ENCODE measurements at places on chromosomes 2 and 18.
A peak's percentile ranks its signal among the peaks of the same experiment; 100 is the strongest.

- H3K4me3 ChIP-seq, result no peak overlapping the region
These were observed 4.9 kb downstream of the TMEM177 start for GRCh38 chr2:119683713-119684443.

GRCh38 chr2:111883661-111884591 lies at the start of gene ANAPC1:
TSS of gene ANAPC1 (minus strand) at chr2:111884193. CDS start at chr2:111880825, 3,368 bp downstream.
- no peaks in the 10 kb centered on the region for H3K27me3 ChIP-seq
- peak within 1 kb of the TSS; percentile 76 for H3K4me3 ChIP-seq
- no peaks in the 10 kb centered on the region for H3K36me3 ChIP-seq

- no peaks in the 10 kb centered on the region for H3K27me3 ChIP-seq
- no peak overlapping the region for H3K4me3 ChIP-seq
- H3K4me1 ChIP-seq, result no peaks in the 10 kb centered on the region
- no peak overlapping the region for H3K27ac ChIP-seq
These were observed 91.7 kb upstream of the TRIB2 start for GRCh38 chr2:12624905-12625598.

DNA sequence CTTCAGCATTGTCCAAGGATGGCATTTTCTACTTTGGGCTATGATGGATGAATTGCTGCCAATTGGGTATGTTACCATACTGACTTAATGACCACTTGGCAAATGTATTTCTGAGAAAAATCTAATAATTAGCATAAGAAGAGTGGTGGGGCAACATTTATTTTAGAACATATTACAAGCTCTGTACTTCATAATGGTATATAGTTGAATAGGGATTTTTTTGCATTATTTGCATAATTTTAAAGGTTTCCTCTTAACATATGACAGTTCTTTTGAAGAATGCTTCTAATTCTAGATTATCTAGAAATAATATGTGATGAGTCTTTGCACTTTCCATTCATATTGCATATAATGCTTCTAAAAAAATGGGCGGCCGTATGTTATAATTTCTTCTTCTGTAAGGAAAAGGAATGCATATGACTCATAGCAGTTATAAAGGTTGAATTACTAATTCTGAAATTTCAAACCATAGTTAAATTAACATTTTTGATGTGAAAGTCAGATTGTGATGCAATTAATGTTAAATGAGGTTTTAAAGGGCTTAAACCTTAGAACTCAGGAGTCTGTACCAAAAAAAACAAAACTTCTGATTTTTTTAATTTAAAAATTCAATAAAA lies 1652.3 kb upstream of the SLC39A10 start:
- no peak overlapping the region for H3K4me3 ChIP-seq
- no peaks in the 10 kb centered on the region for H3K4me1 ChIP-seq
- H3K36me3 ChIP-seq, result no peaks in the 10 kb centered on the region
- no peak overlapping the region for H3K27ac ChIP-seq
- no peaks in the 10 kb centered on the region for H3K27me3 ChIP-seq
- no peak for DNase-seq

- no peak overlapping the region for H3K27ac ChIP-seq
- no peaks in the 10 kb centered on the region for H3K4me1 ChIP-seq
- peaks cover 11% of the 10 kb centered on the region for H3K36me3 ChIP-seq
These were observed 178.5 kb downstream of the DIS3L2 start for GRCh38 chr2:232139786-232140562.

- no peak overlapping the region for H3K4me3 ChIP-seq
- H3K27me3 ChIP-seq, result no peaks in the 10 kb centered on the region
- H3K27ac ChIP-seq, result no peak overlapping the region
- no peaks in the 10 kb centered on the region for H3K4me1 ChIP-seq
- no peaks in the 10 kb centered on the region for H3K36me3 ChIP-seq
These were observed 52.5 kb downstream of the AQP4 start for GRCh38 chr18:26813043-26813442.

GRCh38 chr2:467892-468647 lies 180.2 kb upstream of the ALKAL2 start:
- no peak overlapping the region for H3K27ac ChIP-seq
- no peaks in the 10 kb centered on the region for H3K36me3 ChIP-seq
- H3K4me1 ChIP-seq, result no peaks in the 10 kb centered on the region
- peaks cover 83% of the 10 kb centered on the region for H3K27me3 ChIP-seq
- H3K4me3 ChIP-seq, result no peak overlapping the region
- no peak for DNase-seq

DNA sequence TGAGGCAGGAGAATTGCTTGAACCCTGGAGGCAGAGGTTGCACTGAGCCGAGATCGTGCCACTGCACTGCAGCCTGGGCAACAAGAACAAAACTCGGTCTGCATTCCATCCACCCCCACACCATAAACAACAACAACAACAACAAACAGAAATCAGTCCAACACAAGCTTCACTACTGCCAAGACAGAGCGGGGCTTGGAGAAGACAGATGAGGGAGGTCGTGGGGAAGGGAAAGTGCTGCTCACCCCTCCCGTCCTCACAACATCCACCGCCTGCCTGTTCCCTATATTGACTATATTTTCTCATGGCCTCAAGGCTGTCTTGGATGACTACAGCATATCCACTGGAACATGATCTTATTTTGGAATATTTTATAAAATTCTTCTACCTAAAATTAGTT lies 137.6 kb upstream of the TTC39C start:
- no peak overlapping the region for H3K27ac ChIP-seq
- H3K4me3 ChIP-seq, result no peak overlapping the region
- no peaks in the 10 kb centered on the region for H3K4me1 ChIP-seq
- peaks cover 4% of the 10 kb centered on the region for H3K36me3 ChIP-seq

DNA sequence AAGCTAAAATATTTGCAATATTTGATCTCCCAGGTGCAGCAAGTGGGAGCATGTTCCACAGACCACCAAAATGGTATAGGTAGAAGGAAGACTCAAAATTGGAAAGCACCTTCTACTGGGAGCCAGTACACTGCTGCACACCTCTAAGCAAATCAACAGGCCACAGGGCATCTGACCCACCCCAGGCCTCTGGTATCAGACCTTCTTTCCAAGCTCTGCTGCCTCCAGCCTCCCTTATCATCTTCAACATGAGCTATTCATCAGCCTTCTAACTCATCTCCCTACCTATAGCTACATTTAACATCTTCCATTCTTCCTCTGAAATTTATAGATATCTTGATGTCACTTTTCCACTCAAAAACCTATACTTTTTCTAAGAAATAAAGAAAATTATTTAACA lies 294.8 kb downstream of the ZEB2 start:
- no peaks in the 10 kb centered on the region for H3K36me3 ChIP-seq
- H3K4me1 ChIP-seq, result no peaks in the 10 kb centered on the region
- no peak for DNase-seq
- H3K4me3 ChIP-seq, result no peak overlapping the region
- no peaks in the 10 kb centered on the region for H3K27me3 ChIP-seq

- no peak overlapping the region for H3K27ac ChIP-seq
- H3K36me3 ChIP-seq, result no peaks in the 10 kb centered on the region
- no peak for DNase-seq
- no peak overlapping the region for H3K4me3 ChIP-seq
- H3K4me1 ChIP-seq, result no peaks in the 10 kb centered on the region
These were observed 385.6 kb upstream of the ID2 start for GRCh38 chr2:8296306-8296705.

GRCh38 chr2:160920791-160921303 lies 239.4 kb upstream of the TANK start:
- H3K36me3 ChIP-seq, result no peaks in the 10 kb centered on the region
- no peaks in the 10 kb centered on the region for H3K27me3 ChIP-seq
- H3K4me3 ChIP-seq, result no peak overlapping the region
- no peak overlapping the region for H3K27ac ChIP-seq
- H3K4me1 ChIP-seq, result peaks cover 6% of the 10 kb centered on the region
- DNase-seq, result no peak

- no peak for DNase-seq
- H3K36me3 ChIP-seq, result no peaks in the 10 kb centered on the region
- H3K27ac ChIP-seq, result no peak overlapping the region
- no peaks in the 10 kb centered on the region for H3K4me1 ChIP-seq
- H3K4me3 ChIP-seq, result no peak overlapping the region
These were observed 110.8 kb upstream of the NRP2 start for GRCh38 chr2:205571360-205571959.

GRCh38 chr18:54506516-54507261 lies 84.4 kb upstream of the DYNAP start:
- H3K27ac ChIP-seq, result no peak overlapping the region
- H3K27me3 ChIP-seq, result no peaks in the 10 kb centered on the region
- H3K4me1 ChIP-seq, result no peaks in the 10 kb centered on the region
- no peak overlapping the region for H3K4me3 ChIP-seq

- no peak overlapping the region for H3K4me3 ChIP-seq
- no peaks in the 10 kb centered on the region for H3K27me3 ChIP-seq
- DNase-seq, result no peak
- H3K36me3 ChIP-seq, result no peaks in the 10 kb centered on the region
These were observed 323.3 kb downstream of the ZNF804A start for GRCh38 chr2:184921676-184922075.

- H3K36me3 ChIP-seq, result no peaks in the 10 kb centered on the region
- no peaks in the 10 kb centered on the region for H3K4me1 ChIP-seq
- DNase-seq, result no peak
- peak overlapping the region; percentile 32 for H3K27ac ChIP-seq
- no peak overlapping the region for H3K4me3 ChIP-seq
These were observed 28.0 kb upstream of the MARCO start for GRCh38 chr2:118913803-118914645.

DNA sequence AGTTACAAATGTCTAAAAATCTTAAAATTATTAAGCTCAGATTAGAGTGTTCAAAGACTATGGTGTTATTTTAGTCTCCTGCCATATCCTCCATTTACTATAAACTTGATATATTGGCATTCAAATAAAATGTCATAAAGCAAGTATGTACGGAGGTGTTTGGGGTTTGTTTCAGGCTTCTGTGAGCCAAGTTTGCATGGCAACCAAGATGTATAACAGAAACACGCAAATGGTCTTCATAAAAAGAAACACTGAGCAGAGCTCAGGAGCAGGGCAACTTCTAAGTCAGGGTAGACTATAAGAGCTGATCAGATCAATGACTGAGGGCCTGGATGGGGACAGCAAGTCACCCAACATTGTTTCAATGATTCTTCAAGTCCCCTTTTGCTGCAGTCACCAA lies 20.5 kb upstream of the OSR1 start:
- H3K4me3 ChIP-seq, result no peak overlapping the region
- no peak overlapping the region for H3K27ac ChIP-seq
- no peaks in the 10 kb centered on the region for H3K4me1 ChIP-seq
- H3K27me3 ChIP-seq, result no peaks in the 10 kb centered on the region
- no peaks in the 10 kb centered on the region for H3K36me3 ChIP-seq

DNA sequence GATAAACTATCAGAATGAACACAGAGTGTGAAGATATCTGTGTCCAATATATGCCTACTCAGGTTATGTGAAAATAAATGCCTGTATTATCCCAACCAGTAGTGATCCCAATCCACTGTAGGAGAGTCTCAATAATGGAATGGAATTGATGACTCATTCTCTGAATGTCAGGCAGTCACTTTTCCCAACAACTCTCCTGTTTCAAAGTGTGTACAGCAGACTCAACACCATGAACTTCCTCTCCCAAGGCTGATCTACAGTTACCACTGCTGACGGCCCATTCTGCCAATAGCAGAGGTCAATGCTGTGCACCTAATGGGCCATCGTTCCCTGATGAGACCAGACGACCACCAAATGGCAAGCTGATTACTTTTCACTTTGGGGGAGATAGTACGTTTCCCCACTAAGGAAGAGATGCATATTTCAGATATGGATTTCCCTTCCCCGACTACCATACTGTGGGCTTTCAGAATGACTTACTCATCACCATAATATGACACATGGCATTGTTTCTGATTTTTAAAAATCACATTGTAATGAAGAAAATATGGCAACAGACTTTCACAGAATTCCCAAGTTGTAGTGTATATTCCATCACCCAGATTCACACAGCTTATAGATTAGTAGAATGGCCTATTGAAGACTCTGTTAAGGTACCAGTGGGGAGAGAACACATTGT lies 601.7 kb upstream of the VRK2 start:
- H3K27ac ChIP-seq, result no peak overlapping the region
- no peak for DNase-seq
- no peak overlapping the region for H3K4me3 ChIP-seq
- no peaks in the 10 kb centered on the region for H3K4me1 ChIP-seq
- no peaks in the 10 kb centered on the region for H3K27me3 ChIP-seq
- no peaks in the 10 kb centered on the region for H3K36me3 ChIP-seq

- H3K36me3 ChIP-seq, result no peaks in the 10 kb centered on the region
- no peaks in the 10 kb centered on the region for H3K27me3 ChIP-seq
- DNase-seq, result no peak
- H3K27ac ChIP-seq, result no peak overlapping the region
These were observed 288.4 kb downstream of the PIEZO2 start for GRCh38 chr18:10860928-10861327.

DNA sequence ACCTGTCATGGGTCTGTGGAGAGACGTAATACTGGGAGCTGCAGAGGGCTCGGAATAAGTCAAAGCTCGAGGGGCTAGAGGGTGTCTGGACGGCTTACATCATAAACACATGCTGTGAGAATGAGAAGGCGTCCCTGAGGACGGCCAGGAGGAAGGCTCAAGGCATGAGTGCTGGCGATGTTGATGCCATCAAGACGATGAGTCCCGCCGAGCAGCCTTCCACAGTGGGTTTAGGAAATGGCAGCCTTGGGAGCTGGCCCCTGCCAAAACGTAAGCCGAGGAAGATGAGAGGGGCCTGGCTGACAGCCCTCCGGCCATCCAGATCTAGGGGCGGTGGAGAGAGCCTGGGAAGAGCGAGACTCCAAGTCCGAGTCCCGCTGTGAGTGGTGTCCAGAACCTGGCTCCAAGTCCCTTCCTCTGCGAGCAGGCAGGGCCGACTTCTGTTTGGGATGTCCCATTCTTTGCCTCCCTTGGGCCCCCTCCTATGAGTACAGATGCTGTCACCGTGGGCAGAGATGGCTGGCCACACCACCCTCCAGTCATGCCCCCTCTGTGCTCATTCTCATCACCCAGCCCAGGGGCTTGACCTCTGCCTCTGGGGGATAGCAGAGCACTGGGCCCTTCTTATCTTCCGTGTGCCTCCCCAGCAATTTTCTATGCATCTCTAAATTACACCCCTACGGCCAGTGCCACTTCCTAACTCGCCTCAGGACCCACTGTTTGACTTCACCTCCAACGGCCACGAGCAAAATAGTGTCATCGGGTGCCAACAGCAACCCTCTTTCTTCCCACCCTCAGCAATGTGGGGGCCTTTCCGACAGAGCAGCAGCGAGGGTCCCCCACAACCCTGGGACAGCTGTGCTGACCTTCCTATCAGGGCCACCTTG lies 175.7 kb downstream of the FAM210A start:
- H3K36me3 ChIP-seq, result no peaks in the 10 kb centered on the region
- peak overlapping the region; percentile 57 for H3K27ac ChIP-seq
- no peaks in the 10 kb centered on the region for H3K4me1 ChIP-seq

DNA sequence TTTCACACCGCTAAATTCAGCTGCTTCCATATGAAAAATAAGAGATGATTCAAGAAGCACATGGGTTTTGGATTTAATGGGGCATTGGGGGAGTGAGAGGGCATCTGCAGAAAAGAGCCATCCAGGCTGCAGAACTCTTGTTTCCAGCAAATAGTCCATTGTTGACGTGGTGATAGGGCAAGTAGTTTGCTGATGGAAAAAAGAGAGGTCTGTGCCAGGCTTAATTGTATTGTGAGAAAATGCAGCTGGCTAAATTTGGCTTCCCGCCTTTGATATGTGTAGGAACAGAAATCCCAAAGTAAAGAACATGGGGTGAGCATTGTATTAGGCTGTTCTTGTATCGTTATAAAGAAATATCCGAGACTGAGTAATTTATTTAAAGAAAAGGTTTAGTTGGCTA lies 199.5 kb downstream of the SETBP1 start:
- no peak overlapping the region for H3K4me3 ChIP-seq
- H3K27ac ChIP-seq, result no peak overlapping the region
- no peaks in the 10 kb centered on the region for H3K27me3 ChIP-seq
- DNase-seq, result no peak
- H3K4me1 ChIP-seq, result peaks cover 2% of the 10 kb centered on the region

- no peak overlapping the region for H3K27ac ChIP-seq
- no peak overlapping the region for H3K4me3 ChIP-seq
- peaks cover 11% of the 10 kb centered on the region for H3K36me3 ChIP-seq
- H3K27me3 ChIP-seq, result no peaks in the 10 kb centered on the region
- no peak for DNase-seq
These were observed 70.0 kb downstream of the PXDN start for GRCh38 chr2:1674276-1674675.
